A673 (cell line): ENCODE measurements at places on chromosomes 6 and 20.

- no peak for DNase-seq
Observed at GRCh38 chr6:127031511-127031910, 87.0 kb upstream of the RSPO3 start.

GRCh38 chr6:154872542-154873114 lies 122.5 kb upstream of the TIAM2 start:
- no peak for DNase-seq

GRCh38 chr6:35025232-35026188 lies 115.6 kb downstream of the TCP11 start:
- DNase-seq = no peak

DNA sequence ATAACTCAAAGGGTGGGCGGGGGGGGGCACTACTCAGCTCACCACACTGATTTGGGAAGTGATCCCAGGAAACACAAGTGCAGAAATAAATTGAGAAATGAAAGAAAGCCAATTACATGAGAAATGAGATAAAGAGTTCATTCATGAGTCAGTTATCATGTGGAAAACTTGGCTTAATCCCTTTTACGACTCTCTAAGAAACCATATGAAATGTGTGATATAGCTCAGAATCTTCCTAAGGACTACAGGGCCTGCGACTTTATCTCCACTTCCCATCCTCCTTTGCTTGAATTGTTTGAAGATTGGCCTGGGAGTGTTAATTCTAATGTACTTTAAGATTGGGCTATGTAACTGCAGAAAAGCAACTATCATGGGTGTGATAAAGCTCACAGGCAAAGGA lies 3.6 kb upstream of the BTN2A2 start:
- peak; percentile 41 for DNase-seq

DNA sequence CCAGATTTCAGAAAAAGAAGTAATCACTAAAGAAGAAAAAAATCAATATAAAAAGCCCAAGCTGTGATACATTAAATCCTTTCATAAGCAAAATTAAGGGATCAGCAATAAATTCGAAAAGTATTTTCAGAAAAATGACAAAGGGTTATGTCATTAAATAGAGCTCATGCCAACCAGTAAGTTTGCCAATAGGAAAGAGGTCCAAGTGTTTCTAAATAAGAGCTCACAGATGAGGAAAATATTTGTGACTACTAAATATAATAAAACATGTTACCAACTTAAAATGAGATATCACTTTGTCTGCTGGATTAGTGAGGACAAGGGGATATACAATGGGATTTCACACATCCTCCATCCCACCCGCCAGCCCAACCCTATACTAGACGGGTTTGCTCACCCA lies 140.3 kb upstream of the EYA4 start:
- no peak for DNase-seq

DNA sequence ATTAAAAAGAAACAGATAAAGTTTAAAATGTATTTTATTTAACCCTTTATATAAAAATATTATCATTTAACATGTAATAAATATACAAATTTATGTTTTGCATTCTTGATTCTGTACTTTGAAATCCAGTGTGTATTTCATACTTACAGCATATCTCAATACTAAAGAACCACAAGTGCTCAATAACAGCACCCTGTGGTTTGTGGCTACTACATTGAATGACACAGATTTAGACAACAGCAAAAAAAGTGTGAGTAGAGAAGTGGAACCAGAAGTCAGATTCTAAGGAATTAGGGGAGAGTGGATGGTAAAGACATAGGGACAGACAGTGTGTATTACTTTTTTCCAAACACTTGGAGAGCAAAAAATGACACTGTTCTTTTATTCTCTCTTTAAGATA lies 524.5 kb downstream of the BMP2 start:
- DNase-seq = no peak

DNA sequence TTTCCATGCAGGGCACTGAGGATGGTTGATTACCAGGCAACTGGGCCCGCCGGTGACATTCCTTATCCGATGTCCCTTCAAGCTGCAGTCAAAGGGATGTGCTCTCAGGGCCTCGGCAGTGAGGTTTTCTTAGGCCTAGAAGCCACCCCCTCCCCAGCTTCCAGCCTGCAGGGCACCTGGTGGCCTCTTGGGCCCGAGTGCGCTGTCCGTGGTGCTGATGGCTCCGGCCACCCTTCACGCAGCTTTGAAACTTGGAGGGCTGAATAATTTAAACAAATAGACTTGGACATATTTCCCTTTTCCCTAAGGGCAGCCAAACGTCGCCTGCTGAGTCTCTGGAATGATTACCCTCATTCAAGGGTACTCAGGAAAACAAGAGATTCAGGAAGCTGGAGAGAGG lies 8.9 kb upstream of the MLN start:
- peak; percentile 74 for DNase-seq

DNA sequence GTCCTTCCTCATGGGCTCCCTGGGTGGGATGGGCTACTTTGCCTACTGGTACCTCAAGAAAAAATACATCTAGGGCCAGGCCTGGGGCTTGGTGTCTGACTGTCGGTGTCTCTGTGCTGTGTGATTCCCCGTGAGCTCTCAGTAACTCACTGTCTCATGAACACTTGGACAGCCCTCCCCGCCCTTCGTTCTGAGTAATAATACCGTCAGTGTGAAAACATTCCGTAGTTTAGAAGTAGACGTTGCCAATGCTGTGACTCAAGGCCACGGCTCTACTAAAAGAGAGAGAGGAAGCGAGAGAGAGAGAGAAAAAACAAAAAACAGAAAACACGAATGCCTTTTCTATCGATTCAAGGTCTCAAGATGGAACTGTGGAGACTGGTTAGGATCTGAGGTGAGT lies 31.8 kb downstream of the FITM2 start:
- DNase-seq = no peak

GRCh38 chr20:49380337-49380780 lies 102.1 kb downstream of the KCNB1 start:
- DNase-seq = no peak

DNA sequence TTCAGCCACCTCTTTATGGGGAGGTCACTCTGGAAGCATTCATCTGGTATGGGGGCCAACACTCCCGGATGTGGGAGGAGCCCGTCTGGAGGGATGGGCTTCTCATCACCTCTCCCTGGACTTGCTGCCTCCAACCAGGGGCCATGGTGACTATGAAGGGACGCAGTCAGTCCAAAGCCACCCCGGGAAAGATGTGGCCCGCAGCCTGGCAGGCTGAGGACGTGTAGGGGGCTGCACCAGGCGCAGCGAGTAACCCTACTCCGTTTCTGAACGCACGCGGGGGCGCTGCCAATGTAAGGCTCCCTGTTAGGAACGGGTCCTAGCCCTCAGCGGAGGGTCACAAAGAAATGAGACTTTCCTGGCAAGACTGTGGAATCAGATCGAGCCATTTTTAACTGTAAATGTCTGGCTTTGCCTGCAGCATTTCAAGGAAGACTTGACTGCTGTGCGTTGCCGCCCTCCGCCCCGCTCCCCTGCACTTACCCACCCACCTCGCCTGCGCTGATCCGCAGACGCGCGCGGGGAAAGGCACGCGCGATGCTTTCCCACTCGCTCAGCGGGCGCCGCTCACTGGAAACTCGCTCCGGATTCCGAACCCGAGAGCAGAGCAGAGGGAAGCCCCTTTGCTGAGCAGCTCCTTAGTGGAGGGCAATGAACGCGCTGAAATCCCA lies 55.1 kb downstream of the IL20RA start:
- no peak for DNase-seq

GRCh38 chr6:149384464-149384863 lies 15.6 kb upstream of the SUMO4 start:
- no peak for DNase-seq

DNA sequence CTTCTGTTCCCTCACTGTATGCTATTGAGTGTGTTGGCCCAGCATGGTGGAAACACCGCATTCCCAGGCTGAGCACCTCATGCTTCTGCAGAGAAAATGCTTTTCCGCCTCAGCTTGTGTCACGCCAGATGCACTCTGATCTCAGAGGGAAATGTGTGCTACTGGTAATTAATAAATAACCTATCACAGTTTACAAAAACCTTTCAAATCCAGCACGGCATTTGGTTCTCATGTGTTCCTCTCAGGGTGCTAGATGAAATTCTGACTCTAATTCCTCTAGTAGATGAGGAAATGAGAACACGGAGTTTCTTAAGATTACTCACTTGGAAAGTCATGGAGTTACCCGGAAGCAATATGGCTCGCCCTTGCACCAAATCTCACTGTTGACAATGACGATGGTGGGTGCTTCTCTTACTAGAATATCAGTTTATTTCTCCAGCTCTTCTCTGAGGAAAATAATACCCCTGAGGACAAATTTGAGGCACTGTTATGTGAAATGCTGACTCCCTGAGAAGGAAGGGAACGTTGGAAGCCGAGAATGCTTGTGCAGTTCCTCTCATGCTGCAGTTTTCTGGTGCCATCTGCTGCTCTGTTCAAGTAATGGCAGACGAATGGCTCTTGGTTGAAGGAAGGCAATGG lies 116.6 kb downstream of the RNF144B start:
- peak; percentile 88 for DNase-seq

- DNase-seq = peak; percentile 72
Observed at GRCh38 chr6:101178748-101179147, 214.8 kb upstream of the GRIK2 start.

DNA sequence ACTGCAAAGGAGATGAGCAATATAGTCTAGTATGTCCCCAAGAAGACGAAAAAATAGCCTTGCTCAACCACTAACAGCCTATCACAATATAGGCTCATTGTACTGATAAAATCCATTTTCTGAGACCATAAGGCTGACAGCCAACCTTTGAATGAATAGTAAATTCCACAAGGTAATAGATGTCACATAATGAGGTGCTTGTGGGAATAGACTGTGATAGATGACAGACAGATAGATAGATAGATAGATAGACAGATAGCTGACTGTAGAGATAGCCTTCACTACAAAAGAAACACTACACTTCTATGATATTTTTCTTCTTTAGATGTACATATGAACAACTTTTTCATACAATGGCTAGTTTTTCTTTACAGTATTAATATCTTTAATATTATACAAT lies 760.3 kb upstream of the NRSN1 start:
- no peak for DNase-seq

DNA sequence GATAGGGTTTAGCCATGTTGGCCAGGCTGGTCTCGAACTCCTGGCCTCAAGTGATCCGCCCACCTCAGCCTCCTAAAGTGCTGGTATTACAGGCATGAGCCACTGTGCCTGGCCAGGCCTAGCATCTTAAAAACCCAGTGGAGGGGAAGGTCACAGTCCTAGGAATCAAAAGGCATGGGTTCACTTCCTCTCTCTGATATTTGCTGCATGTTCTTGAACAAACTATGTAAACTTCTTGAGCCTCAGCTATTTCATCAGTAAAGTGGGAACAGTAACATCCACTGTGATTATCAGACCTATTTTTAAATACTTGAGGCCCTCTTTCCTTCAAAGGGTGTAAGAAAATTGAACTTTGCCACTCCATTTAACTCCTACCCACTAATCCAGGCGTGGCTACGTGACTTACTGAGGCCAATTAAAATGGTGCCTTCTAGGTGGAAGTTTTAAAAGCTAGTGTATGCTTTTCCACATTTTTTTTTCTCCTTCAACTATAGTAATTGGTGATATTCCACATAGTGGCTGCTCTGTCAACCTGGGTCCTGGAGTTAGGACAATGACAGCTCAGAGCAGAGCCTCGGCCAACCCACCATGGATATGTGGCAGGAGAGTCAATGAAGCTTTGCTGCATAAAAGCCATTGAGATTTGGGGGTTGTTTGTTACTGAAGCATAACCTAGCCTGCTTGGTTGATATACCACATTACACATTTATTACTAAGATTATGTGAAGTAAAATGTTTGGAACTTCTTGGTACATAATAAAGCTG lies 32.2 kb upstream of the IER3 start:
- no peak for DNase-seq

DNA sequence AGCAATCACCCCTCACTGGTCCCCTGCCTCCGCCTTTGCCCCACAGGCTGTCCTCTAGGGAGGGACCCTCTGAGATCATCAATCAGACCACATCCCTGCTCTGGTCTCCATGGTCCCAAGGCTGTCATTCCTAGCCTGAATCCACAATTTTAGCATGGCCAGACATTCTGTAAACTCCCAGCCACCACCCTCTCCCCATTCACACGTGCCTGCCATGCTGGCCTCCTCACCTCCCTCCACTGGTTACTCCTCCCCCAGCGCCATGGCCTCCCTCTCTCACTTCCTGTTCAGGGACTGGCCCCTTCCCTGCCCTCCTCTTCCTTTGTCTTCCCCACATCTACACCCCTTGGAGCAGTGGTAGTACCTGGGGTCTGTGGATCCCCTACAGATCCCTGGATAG lies 150.7 kb upstream of the MLN start:
- DNase-seq = no peak

- no peak for DNase-seq
Observed at GRCh38 chr20:20207291-20207690, 155.0 kb downstream of the CFAP61 start.

- no peak for DNase-seq
Observed at GRCh38 chr6:32149092-32149755, 2.5 kb downstream of the PRRT1 start.

DNA sequence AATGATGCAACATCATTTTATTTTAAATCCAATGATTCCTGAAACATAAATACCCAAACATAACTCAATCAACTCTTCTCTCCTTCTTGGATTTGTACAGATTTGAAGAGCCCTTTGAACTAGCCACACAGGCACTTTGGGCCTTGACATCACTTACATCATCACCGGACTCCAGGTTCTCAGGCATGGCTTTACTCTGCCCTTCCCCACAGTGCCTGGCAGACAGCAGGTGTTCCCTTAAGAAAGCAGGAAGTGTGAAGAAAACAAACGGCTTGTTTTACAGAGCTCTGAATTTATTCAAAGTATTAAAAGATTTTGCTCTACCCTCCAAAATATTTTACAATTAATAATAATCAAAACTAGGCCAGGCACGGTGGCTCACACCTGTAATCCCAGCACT lies 54.8 kb upstream of the GCM1 start:
- no peak for DNase-seq

- DNase-seq = no peak
Observed at GRCh38 chr6:134949927-134950326, at the start of gene ALDH8A1. Gene ALDH8A1 (minus strand): TSS chr6:134950101. CDS start chr6:134950053, 48 bp downstream.

GRCh38 chr20:53180928-53181362 lies 208.8 kb downstream of the TSHZ2 start:
- no peak for DNase-seq

GRCh38 chr6:142648036-142648451 lies 296.9 kb downstream of the HIVEP2 start:
- no peak for DNase-seq

DNA sequence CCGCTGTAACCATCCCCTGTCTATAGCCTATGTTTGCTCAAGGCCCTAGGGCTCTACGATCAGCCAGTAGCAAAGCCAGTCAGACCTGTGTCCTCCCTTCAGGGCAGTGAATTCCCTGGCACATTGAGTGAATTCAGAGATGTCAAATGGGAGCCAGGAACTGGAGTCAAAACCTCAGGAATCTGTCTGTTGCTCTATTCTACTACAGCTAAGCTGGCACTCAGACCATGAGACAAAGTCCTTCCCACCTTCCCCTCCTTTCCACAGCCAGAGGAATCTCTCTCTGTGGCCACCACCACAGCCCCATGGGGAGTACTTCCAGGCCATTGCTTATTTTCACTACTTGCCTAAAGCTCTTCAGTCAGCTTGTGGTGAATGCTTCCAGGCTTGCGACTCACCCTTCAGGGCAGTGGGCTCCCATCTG lies 82.0 kb downstream of the PKIB start:
- DNase-seq = no peak

GRCh38 chr6:4736371-4736873 lies 39.8 kb upstream of the CDYL start:
- DNase-seq = no peak

- DNase-seq = no peak
Observed at GRCh38 chr6:27674882-27675281, 202.0 kb upstream of the ZNF184 start.
